Lower lobe of right lung (tissue), 2 donors: ENCODE measurements at places on chromosomes 1 and 21. TPM values are rescaled to one million over a fixed set of nuclear protein-coding genes. Genes with fewer than 3 reads are reported as not detected.

DNA sequence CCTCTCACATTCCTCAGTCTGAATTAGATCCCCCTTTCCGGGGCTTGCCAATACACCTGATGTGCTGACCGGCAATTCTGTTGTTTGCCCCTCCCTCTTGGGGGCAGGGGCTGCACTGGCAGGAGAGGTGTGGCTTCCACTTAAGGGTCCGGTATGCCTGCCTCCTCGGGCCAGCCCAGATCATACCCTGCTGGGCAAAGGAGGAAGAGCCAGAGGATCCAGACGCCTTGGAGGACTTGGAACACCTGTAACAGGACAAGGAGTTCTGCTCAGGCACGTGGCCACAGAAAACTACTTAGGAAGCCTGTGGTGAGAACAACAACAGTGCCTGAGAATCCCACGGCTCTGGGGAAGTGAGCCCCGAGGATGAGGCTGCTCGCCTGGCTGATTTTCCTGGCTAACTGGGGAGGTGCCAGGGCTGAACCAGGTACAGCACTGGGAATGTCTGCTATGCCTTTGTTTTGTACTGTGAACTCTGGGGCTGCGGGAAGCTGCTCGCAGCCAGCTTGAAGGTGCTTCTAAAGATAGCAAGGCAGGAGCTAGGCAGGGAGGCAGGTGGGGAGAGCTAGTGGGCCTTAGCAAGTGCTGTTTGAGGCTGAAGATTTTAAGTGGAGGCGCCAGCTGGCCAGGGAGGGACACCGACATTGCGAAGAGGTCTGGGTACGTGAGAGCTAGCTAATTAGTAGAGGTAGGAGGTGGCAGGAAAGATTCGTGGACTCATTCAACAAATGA lies at the start of gene SMPDL3B:
Gene SMPDL3B, plus strand, starts transcription at position 183 of the 732 bp plus-strand sequence. Its CDS starts 184 bp downstream, at position 367.
- H3K27ac ChIP-seq: peak within 1 kb of the TSS; percentile 75
- peaks cover 9% of the 10 kb centered on the region for H3K27me3 ChIP-seq
- peaks cover 11% of the 10 kb centered on the region for H3K4me1 ChIP-seq
- H3K36me3 ChIP-seq: no peaks in the 10 kb centered on the region
- peak; percentile 82 for DNase-seq
- peak within 1 kb of the TSS; percentile 48 for H3K4me3 ChIP-seq

DNA sequence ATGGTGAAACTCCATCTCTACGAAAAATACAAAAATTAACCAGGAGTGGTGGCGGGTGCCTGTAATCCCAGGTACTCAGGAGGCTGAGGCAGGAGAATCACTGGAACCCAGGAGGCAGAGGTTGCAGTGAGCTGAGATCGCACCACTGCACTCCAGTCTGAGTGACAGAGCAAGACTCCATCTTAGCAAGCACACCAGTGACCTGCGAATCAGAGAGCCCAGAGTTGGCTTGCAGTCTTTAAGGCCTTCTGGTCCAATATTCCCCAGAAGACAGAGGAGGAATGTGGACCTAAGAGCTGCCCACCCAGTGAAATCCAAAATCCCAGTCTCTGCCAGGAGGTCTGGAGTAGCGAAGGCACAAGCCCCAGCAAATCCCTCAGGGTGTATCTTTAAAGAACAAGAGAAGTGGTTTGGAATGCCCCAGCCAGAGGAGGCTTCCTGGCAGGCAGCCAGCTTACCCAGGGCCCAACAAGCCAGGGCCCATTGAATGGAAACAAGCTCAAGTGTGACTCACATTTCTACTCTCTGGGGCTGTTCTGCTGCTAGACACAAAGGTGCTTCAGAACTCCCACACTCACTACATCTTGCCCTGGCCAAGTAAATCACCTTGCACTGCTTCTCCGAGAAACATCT lies 23.9 kb downstream of the GPR161 start:
- H3K27me3 ChIP-seq: no peaks in the 10 kb centered on the region
- H3K4me3 ChIP-seq: no peak overlapping the region
- no peaks in the 10 kb centered on the region for H3K4me1 ChIP-seq
- DNase-seq: no peak

GRCh38 chr1:175388285-175388684 lies 195.7 kb upstream of the KIAA0040 start:
- no peak overlapping the region for H3K27ac ChIP-seq
- H3K4me1 ChIP-seq: no peaks in the 10 kb centered on the region
- H3K27me3 ChIP-seq: no peaks in the 10 kb centered on the region
- no peak for DNase-seq
- no peak overlapping the region for H3K4me3 ChIP-seq

DNA sequence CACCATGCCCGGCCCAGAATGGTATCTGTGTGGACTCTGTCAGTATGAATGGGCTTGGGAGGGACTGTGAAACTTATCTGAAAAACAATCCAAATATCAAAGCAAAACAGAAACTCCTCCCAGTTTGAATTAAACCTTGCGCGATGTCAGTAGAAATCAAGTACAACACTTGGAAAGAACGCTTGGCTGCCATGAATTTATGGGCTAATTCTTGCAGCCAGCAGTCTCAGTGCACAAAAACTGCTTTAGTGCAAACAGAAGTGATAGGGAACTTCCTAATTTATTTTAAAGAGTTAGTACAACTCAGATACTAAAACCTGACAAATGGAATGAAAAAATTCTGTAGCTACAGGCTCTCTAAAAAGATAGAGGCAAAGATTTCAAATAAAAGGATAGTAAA lies 8.5 kb downstream of the CLCA1 start:
- H3K4me3 ChIP-seq: no peak overlapping the region
- H3K27ac ChIP-seq: no peak overlapping the region
- no peaks in the 10 kb centered on the region for H3K27me3 ChIP-seq
- no peak for DNase-seq
- H3K36me3 ChIP-seq: no peaks in the 10 kb centered on the region

- peaks cover 14% of the 10 kb centered on the region for H3K4me1 ChIP-seq
- DNase-seq: no peak
- H3K27me3 ChIP-seq: no peaks in the 10 kb centered on the region
- no peak overlapping the region for H3K27ac ChIP-seq
- H3K36me3 ChIP-seq: no peaks in the 10 kb centered on the region
Observed at GRCh38 chr1:42417166-42417565, 36.6 kb downstream of the RIMKLA start.

PPM1J gene
- total RNA-seq: 0.30 TPM
